ENCODE measurements at places on chromosomes 11 and 22. TPM values are rescaled to one million over a fixed set of nuclear protein-coding genes. Genes with fewer than 3 reads are reported as not detected.

GRCh38 chr22:35330258-35330861 is 30.7 kb downstream of the TOM1 start:
- H3K27me3 ChIP-seq, result no peaks in the 10 kb centered on the region
- peaks cover 5% of the 10 kb centered on the region for H3K36me3 ChIP-seq
- H3K27ac ChIP-seq, result peak overlapping the region; percentile 31
- H3K4me3 ChIP-seq, result peak overlapping the region; percentile 58
- no peak for DNase-seq
- peaks cover 7% of the 10 kb centered on the region for H3K4me1 ChIP-seq

DNA sequence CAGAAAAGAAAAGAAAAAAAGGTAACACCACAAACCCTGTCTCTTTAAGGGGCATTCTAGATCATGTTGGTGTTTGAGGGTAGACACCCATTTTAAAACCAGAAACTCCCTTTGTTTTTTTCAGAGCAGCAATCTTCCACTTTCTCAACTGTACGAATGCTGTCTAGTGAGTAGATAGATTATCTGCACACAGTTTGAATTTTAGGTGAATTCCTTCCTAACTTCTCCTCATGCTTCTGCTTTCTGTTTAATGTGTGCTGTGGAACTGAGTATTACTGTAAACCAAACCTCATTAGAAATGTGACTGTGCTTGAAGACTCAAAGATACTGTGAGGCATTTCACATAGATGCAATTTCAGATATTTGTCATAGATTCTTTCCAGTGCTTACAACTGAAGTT is 102.4 kb downstream of the PRMT3 start:
- H3K4me1 ChIP-seq, result peaks cover 3% of the 10 kb centered on the region
- H3K36me3 ChIP-seq, result no peaks in the 10 kb centered on the region
- no peaks in the 10 kb centered on the region for H3K27me3 ChIP-seq
- DNase-seq, result no peak
- no peak overlapping the region for H3K4me3 ChIP-seq
- no peak overlapping the region for H3K27ac ChIP-seq

GRCh38 chr11:108369064-108369463 is 98.3 kb downstream of the C11orf65 start:
- H3K36me3 ChIP-seq, result peaks cover 5% of the 10 kb centered on the region
- H3K27me3 ChIP-seq, result no peaks in the 10 kb centered on the region
- H3K4me1 ChIP-seq, result no peaks in the 10 kb centered on the region
- H3K4me3 ChIP-seq, result no peak overlapping the region

- no peaks in the 10 kb centered on the region for H3K36me3 ChIP-seq
- no peak overlapping the region for H3K4me3 ChIP-seq
- no peaks in the 10 kb centered on the region for H3K27me3 ChIP-seq
- no peak for DNase-seq
Observed at GRCh38 chr11:87634331-87634730, 540.9 kb downstream of the RAB38 start.

The ZBTB16 gene
- total RNA-seq, result 2.7 TPM

The FAM118A gene
- total RNA-seq, result 138 TPM
